Stimulated activated CD8-positive, alpha-beta memory T cell treated with anti-CD3 and anti-CD28 coated beads, Interleukin-4, amount 100 ng/mL, for 48 hours (primary cell): ENCODE measurements at places on chromosomes 4 and X.
A peak's percentile ranks its signal among the peaks of the same experiment; 100 is the strongest.

- DNase-seq = no peak
Measured at GRCh38 chr4:40214038-40214437, 17.2 kb downstream of the RHOH start.

GRCh38 chr4:123878976-123879375 is 482.4 kb downstream of the SPRY1 start:
- no peak for DNase-seq

GRCh38 chrX:4253092-4253491 is 539.6 kb upstream of the PRKX start:
- DNase-seq = no peak

- DNase-seq = no peak
Measured at GRCh38 chr4:71604785-71605184, 179.1 kb downstream of the GC start.

- no peak for DNase-seq
Measured at GRCh38 chrX:10159145-10159468, 2.3 kb downstream of the CLCN4 start.

DNA sequence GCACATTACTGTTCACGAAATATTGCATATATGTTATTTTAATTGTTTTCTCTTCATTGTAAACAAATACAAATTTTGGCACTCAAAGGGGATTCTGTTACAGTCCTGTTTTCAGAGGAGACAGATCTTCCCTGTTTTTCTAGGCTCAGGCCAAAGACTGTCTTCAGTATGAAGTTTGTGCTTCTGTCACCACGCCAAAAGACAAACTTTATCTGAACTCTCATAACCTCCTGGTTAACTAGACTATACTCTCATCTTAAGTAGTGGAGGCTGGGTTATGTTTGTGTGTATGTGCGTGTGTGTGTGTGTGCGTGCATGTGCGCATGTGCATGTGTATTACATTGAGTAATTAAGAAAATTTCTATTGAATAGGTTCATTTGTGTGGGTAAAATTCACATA is 676.8 kb upstream of the HS3ST1 start:
- DNase-seq = no peak

DNA sequence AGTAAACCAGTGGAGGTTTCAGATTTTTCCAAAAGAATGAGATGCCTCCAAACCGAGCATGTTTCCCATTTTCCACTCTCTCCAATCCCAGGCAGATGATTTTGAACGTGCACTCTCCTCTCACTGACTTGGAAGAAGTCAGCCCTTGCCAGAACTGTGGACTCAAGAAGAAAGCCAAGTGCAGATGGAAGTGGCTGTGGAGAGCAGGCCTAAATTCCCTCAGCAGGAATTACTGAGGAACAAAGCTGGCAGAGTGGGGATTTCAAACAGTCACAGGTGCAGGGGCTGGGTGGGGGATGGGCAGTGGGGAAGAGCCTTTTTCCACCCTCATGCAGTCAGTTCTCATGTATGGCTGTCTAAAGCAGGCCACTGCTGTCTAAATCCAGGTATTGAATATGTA is 83.5 kb upstream of the PLAC1 start:
- no peak for DNase-seq

DNA sequence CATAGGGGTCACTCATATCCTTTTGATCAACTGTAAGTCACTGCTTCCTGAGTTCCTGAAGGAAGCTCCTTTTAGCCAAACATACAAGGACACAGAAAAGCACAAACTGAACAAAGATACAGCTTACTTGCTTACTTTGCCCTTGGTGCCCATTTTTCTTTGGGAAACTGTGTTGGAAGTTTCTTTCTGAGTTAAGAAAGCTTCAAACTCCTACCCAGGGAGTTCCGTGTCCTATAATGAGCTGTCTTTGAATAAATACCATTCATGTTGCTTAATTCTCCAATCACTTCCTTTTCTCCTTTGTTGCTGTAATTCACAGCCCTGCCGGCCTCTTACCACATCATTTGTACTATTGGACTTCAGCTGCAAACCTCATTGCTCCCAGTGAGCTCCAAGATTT is at the start of gene ADH4:
Gene ADH4 (minus strand): TSS at position 228 of the 400 bp plus-strand sequence. CDS start 75 bp downstream, at position 153.
- no peak for DNase-seq

GRCh38 chrX:110258552-110258951 is 59.3 kb downstream of the AMMECR1 start:
- no peak for DNase-seq

DNA sequence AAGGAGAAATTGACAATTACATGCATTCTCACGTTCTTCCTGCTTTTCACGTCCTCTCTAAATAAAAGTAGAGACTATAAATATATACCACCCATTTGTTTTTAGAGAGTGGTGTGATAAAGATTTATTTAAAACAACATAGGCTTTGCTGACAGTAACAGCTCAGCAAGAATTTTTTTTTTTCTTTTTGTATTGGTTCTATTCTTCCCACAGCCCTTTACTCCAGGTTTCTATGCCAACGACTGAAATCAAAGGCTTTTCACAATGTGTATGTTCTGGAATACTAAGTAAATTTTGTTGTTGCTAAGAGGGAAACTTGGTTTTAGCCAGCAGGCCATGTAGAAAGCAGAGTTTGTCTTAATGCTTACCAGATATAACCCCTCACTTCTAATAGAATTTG is 43.4 kb downstream of the MAOA start:
- DNase-seq = no peak

- no peak for DNase-seq
Measured at GRCh38 chr4:75434105-75434504, 80.1 kb downstream of the RCHY1 start.

DNA sequence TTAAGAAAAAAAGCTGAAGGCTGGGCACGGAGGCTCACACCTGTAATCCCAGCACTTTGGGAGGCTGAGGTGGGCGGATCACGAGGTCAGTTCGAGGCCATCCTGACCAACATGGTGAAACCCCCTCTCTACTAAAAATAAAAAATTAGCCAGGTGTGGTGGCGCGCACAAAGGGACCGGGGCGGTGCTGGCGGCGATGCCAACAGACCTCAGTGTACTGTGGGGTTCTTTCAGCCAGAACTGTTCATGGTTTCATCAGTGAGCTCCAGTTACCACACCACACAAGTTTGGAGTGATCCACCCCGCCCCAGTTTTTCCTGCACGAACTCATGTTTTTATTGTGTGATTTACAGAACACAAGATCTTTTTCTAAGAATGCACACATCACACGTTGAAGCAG is 21.2 kb upstream of the IRAK1 start:
- no peak for DNase-seq

DNA sequence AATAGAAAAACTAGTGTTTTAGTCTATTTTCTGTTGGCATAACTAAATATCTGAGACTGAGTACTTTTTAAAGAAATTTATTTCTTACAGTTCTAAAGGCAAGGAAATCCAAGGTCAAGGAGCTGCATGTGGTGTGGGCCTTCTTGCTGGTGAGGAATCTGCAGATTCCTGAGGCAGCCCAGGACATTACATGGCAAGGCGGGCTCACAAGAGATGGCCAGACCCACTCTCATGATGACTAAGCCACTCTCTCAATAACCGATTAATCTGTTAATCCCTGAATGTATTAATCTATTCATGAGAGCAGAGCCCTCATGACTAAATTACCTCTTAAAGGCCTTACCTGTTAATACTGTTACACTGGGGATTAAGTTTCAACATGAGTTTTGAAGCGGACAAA is 340.8 kb downstream of the GRXCR1 start:
- DNase-seq = no peak

DNA sequence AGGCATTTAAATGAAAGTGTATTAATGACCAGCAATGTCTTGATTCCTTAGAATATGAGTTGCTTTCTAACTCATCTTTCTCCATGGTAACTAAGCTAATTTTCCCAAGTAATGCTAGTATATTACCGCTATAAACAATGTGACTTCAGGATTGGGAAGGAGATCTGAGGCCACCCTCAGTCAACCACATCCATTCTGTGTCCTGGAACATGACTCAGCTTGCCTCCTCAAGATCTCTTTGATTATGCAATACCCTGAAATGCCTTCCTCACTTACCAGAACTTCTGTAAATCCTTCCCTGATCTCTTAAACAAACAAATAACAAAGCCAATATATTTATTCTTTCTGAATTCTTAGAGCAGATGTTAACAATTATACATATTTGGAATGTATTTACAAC is 1495.5 kb downstream of the PCDH18 start:
- no peak for DNase-seq

DNA sequence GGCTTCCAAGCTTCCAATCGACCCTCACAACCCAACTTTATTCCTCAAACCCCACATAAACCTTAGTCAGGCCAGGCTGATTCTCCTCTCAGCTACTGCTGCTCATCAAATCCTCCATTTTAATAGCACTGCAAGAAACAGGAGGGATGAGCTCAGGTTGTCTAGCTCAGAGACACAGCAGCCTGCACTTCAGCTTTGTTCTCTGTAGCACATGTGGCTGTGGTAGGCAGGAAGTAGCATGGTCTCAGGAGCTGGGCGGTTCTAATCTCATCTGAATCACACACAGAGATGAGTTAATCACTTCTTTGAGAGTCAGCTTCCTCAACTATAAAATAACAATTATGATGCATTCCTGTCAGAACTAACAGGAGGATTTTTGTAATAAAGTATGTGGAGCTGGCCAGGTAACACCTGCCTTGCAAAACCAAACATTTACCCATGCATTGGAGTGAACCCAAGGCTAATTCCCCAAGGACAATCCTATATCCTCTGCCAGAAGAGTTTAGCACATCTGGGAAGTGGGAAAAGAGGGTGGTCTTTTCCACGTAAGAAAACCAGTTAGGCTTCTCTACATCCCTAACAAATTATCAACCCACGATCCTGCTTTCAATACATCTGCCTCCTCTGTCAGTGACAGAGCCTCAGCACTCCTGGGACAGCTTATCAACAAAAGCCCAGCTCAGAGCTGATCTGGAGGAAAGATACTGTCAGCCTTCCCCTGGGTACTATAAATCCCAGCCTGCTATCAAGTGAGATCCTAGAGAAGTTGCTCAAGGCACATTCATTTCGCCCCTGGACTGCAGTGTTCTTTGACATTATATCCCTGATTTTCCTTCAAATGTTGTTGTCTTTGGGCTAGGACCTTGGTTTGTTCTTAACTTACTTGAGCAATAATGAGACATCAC is 32.8 kb downstream of the ELOVL6 start:
- peak; percentile 66 for DNase-seq

DNA sequence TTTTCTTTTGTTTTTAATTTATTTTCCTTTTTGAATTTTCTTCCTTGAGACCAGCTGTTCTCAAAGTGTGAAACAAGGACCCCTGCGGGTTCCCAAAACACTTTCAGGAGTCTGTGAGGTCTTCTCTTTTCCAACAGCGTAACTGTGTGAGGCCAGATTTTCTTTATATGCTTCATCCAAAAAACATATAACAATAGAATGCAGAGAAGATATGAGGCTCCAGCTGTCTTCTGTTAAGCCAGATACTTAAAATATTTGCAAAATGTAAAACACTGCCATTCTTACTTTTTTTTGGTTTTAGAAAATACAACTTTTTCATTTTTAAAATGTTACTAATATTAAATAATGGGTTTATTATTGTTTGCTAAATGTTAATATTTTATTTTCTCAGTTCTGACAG is 27.8 kb downstream of the USP38 start:
- no peak for DNase-seq

- no peak for DNase-seq
Measured at GRCh38 chr4:152598454-152598853, 62.6 kb upstream of the FBXW7 start.

DNA sequence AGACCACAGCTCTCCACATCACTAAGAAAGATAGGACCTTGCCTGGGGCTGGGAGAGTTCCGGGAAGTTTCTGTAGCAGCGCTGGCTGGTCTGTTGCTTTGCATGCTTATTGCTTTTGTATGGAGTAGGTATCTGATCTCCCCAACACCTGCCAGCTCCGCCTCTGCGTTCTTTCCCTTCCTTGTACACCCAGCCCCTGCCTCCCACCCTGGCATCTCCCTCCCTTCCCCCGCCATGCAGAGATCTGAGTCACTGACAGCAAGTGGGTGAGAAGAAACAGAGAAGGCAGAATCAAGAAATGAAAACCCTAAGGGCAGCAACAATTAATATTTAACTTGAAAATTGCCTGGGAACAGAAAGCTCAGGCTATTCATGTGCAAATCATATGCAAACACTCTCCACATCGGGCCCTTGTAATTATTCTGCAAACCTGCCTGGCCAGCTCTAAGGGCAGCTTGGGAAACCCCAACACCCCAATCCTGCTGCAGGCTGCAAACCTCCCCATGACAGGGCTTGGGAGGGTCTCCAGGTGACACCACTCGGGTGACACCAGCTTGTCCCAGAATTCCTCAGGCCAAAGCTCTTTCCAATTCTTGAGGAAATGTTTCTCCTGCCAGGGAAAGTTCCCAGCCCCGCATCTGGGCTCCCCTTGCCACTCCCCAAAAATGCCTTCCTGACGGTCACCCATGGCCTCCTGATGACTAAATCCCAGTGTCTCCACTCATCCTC is 257.2 kb downstream of the FBXW7 start:
- no peak for DNase-seq

- DNase-seq = no peak
Measured at GRCh38 chr4:166882221-166882620, 352.1 kb downstream of the SPOCK3 start.
